ENCODE measurements at places on chromosomes 5 and 9.
A peak's percentile ranks its signal among the peaks of the same experiment; 100 is the strongest.

GRCh38 chr5:96175090-96175489, 213.4 kb upstream of the ELL2 start:
- DNase-seq, result no peak

DNA sequence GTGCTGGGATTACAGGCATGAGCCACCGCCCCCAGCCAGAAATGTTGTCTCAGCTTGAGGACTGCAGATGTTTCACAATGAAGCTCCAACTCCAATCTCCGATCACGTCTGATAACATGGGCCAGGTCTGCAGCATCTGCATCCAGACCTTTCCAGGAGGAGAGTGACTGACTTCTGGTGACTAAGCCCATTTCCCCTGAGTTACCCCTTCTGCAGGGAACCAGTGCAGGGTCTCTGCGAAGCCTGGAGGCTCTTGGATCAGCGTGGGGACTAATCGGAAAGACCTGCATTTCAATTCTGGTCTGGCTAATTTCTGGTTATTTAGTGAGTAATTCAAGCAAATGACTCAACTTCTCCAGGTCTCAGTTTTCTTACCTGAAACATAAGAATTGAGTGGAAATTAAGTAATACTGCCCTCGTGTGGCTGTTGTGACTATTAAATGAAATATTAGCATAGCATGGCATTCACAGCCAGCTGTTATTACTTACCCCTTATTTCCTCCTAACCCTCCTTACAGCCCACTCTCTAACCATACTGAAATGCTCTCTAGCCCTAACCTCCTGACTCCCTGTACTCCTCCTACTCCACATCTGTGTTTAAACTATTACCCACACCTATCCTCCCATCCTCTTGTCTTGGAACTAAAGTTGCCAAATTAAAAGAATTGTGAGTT, 2.2 kb upstream of the GNPDA1 start:
- no peak for DNase-seq

DNA sequence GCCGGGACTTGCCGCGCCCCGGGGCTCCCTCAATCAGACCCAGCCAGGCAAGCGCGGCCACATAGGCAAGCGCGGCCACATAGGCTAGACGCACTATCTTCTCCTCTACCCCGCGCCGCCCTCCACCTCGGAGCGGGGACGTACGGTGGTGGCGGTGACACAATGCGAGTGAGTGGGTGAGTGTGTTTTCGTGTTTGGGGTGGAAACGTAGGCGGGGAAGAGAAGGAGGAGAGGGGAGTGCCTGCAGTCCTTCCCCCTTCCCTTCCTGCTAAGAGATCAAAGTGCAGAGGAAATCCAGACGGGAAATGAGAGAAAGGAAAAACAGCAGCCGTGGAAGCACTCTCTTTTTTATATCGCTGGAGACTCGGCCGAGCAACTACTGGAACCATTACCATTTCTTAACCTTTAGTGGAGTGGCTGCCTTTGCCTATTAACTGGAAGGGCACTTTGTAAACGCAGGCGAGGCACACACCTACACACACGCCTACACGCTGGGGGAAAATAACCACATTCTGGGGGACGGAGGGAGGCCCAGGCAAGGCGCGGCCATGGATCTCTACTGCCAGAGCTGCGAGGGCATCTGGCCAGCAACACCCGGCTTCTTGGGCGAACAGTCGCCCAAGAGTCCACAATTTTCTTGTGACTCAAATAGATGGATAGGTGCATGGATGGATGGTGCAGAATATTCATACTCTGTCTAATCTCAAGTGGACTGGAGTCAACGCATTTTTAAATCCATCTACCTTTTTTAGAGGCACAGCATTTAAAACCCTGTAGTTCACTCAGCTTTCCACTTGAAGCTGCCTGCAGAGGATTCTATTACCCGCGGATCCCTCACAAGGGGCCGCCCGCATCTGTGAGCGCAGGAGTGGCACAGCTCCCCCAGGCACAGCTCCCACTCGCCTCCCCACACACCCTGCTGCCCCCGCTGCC, 2.1 kb downstream of the EDIL3 start:
- peak; percentile 81 for DNase-seq

GRCh38 chr9:4967523-4967922, 17.5 kb upstream of the JAK2 start:
- DNase-seq, result no peak

- no peak for DNase-seq
These were observed 309.7 kb downstream of the NSG2 start for GRCh38 chr5:174355208-174355612.

GRCh38 chr5:119274767-119275130, 81.1 kb upstream of the TNFAIP8 start:
- no peak for DNase-seq

DNA sequence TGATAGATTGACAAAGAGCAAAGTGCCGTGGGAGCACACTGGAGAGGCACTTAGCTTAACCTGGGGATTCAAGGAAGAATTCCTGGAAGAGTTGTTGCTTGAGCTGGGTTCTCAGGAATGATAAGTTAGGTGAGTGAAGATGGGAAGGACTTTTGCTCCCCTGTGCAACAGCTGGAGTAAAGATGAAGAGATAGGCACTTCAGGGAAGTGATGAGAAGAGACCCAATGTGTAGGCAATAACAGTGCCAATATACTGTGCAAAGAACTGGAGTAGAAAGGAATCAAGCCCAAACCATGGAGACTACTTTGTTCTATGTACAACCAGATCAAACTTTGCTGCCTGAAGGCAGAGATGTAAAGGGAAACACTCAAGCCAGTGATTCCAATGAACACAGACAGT, 92.2 kb downstream of the ADGRV1 start:
- no peak for DNase-seq

GRCh38 chr5:130206686-130207085, 302.4 kb downstream of the CHSY3 start:
- no peak for DNase-seq

All from aorta (tissue), 5 donors.